ENCODE measurements at places on chromosomes 2 and 18. TPM values are rescaled to one million over a fixed set of nuclear protein-coding genes. Genes with fewer than 3 reads are reported as not detected.

The RGPD8 gene
- total RNA-seq = 26.0 TPM

The MALT1 gene
- 45.6 TPM for total RNA-seq

The IL18R1 gene
- 5.8 TPM for total RNA-seq

The PARD6G gene
- 8.5 TPM for total RNA-seq

- DNase-seq = no peak
These were observed 149.8 kb downstream of the VWC2L start for GRCh38 chr2:214560618-214561190.

DNA sequence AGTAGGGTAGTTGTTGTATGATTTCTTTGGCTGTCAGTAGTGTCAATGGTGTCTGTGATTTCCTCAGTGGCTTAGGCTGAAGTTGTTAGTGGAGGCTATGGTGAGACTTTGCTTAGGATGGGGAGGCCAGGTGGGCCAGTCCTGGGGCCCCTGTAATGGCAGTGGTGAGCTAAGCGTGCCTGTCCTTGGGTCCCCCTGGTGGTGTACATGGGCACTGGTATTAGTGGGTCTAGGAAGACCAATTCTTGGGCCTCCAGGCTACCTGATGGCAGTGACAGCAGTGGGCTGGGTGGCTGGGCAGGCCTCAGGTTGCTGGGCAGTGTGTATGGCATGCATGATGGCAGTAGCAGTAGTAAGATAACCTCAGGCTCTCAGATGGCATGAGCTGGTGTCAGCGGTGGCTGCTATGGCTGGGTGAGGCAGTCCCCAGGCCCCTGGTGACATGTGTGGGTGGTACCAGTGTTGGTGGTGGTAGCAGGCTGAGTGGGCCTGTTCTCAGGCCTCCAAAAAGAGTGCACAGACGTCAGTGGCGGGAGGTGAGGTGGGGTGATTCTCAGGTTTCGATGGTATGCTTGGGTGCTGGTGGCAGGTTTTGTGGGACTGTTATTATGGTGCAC is 103.2 kb downstream of the KLHL14 start:
- no peak for DNase-seq

GRCh38 chr18:51765606-51766360 is 568.3 kb upstream of the MEX3C start:
- DNase-seq = no peak

GRCh38 chr2:100145893-100146656 is 3.7 kb upstream of the AFF3 start:
- DNase-seq = no peak

GRCh38 chr2:162992828-162993227 is 154.3 kb upstream of the KCNH7 start:
- no peak for DNase-seq

DNA sequence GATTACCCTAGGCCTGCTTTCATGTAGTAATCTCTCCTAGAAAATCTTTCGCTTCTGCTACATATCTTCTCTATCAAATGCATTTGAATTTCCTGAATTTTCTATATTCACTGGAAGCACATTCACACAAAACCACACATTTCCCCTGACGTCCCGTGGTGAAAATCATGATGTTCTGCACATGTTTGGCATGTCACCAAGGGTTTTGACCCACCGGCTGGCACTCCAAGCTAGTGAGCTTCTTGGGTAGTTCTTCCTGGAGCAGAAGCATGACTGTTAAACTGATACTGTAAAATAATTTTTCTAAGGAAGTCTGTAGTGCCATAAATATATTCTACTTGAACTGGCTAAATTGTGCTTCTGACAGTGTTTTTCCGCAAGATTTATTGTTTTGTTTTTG is 510.1 kb upstream of the SLC8A1 start:
- no peak for DNase-seq

- DNase-seq = no peak
These were observed 6.7 kb downstream of the NAB1 start for GRCh38 chr2:190655570-190655969.

DNA sequence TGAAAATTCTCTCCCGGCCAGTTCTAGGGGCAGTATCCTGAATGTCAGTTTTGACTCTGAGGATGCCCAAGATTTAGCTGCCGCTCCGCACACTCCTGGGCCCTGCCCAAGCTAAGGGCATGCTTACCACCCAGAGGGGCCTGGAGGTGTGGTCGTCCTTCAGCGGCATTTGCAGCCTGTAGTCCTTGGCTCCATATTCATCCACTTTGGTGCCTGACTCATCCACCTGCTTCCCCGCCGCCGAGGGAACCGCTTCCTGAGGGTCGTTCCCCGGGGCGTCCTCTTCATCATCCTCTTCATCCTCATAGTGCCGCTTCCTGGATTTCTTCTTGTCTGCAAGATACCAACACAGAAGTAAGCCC is 577 bp downstream of the ERCC3 start:
- no peak for DNase-seq
